ENCODE measurements at places on chromosomes 11 and 22. TPM values are rescaled to one million over a fixed set of nuclear protein-coding genes. Genes with fewer than 3 reads are reported as not detected.

CSNK2A3 gene
- total RNA-seq: not detected

MFRP gene
- not detected for total RNA-seq

BTBD18 gene
- total RNA-seq: not detected

MPZL3 gene
- total RNA-seq: 12.8 TPM

UBQLN3 gene
- not detected for total RNA-seq

All from natural killer cell treated with Interleukin-12 subunit alpha and Interleukin-12 subunit beta and Interleukin-15 and Interleukin-18, amount 100 ng/mL, for 72 hours (primary cell).